ENCODE measurements at places on chromosomes 2 and 18.

DNA sequence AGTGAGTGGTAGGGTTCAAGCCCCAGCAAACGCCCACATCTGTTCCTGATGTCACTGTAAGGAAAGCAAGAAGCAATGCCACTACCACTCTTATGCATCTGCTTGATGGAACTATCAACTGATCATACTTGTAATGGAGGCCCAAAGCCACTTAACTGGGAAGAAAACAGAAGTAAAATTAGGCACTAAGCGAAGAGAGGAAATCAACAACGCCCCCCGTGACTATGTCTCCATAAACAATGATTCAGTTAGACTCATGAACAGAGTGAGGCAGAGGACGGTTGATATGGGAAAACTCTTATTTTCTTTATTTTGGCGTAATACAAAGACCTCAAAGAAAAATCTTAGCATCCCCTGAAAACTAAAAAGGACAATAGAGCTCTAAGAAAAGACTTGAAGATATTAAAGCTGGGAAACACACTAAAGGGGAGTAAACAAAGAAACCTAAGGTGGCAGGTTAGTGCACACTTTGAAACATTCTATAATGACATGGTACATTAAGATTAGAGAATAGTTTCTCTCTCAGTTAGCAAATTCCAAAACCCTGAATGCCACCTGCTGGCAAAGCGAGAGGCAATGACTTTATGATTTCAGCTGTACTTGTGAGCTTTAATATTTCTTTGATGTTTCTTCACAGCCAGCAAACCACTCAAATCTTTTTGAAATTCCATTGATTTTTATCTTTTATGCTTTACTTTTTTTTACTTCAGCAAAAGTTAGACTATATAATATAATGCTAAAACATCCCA lies 86.5 kb downstream of the LRP2 start:
- H3K27me3 ChIP-seq, result no peaks in the 10 kb centered on the region
- no peaks in the 10 kb centered on the region for H3K4me1 ChIP-seq
- H3K36me3 ChIP-seq, result no peaks in the 10 kb centered on the region
- no peak overlapping the region for H3K27ac ChIP-seq

DNA sequence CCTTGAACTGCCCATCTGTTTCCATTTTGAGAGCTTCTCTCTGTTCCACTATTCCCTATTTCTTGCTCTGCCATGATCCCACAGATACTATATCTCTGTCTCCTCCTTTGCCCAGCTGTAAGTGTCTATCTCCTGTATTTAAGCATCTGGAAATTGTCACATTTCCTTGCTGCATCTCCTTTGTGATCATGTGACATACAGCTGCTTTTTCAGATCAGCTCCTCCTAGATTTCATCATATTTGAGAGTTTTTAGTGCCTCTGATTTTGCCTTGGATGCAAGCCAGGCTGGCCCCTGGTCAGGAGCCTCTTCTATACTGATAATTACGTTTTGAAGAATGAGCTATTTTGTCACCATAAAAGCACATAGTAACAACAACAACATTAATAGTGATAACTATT lies 131.7 kb upstream of the TNP1 start:
- H3K4me3 ChIP-seq, result no peak overlapping the region
- H3K27me3 ChIP-seq, result no peaks in the 10 kb centered on the region
- peaks cover 5% of the 10 kb centered on the region for H3K4me1 ChIP-seq
- H3K36me3 ChIP-seq, result no peaks in the 10 kb centered on the region

DNA sequence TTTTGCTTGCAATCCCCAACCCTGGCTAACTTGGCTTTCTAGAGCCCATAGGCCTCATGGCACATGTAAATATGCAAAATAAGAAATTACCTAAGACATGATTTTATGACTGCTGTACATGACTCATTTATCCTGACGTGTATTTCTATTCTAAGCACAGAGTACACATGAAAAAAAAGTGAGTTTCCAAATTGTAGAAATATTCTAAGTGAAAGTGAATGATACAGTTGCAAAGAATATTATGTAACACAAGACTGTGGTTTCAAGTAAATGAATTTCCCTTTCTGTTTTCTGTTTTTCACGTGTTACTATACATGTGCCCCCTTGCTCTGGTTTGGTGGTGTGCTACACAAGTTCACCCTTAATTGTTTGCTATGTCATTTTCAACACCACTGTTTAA lies 162.4 kb downstream of the LRP1B start:
- DNase-seq, result no peak
- H3K4me3 ChIP-seq, result no peak overlapping the region

GRCh38 chr2:165833156-165833555 lies 39.1 kb upstream of the GALNT3 start:
- H3K27ac ChIP-seq, result no peak overlapping the region
- H3K36me3 ChIP-seq, result no peaks in the 10 kb centered on the region
- DNase-seq, result no peak
- H3K4me1 ChIP-seq, result no peaks in the 10 kb centered on the region

GRCh38 chr2:24509425-24509824 lies 18.4 kb downstream of the NCOA1 start:
- H3K4me1 ChIP-seq, result peaks cover 5% of the 10 kb centered on the region
- DNase-seq, result no peak
- H3K36me3 ChIP-seq, result no peaks in the 10 kb centered on the region
- H3K4me3 ChIP-seq, result no peak overlapping the region
- no peak overlapping the region for H3K27ac ChIP-seq
- H3K27me3 ChIP-seq, result no peaks in the 10 kb centered on the region

DNA sequence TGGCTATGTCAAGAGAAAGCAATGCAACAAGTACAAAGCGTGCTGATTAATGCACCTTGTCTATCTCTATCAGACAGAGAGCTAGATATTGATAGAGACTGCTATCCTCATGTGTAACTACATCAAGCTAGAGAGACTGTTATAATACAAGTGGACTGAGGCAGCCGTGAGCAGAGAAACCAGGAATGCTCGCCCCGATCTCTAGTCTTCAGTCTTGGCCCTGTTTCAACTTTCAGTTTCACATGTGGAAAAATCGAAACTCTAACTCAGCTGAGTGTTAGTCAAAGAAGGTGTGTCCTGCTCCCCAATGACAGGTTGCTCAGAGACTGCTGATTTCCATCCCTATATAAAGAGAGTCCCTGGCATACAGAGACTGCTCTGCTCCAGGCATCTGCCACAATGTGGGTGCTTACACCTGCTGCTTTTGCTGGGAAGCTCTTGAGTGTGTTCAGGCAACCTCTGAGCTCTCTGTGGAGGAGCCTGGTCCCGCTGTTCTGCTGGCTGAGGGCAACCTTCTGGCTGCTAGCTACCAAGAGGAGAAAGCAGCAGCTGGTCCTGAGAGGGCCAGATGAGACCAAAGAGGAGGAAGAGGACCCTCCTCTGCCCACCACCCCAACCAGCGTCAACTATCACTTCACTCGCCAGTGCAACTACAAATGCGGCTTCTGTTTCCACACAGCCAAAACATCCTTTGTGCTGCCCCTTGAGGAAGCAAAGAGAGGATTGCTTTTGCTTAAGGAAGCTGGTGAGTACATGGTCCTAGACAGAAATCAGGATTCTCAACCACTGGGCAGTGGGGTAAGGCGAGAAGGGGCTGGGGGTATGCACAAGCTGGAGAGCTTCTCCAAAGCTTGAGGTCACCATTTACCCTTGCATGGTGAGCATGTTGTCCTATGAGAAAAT lies at the start of gene RSAD2:
Gene RSAD2 (plus strand): TSS at position 376 of the 903 bp plus-strand sequence. CDS start 24 bp downstream, at position 400.
- no peak for DNase-seq
- no peaks in the 10 kb centered on the region for H3K4me1 ChIP-seq
- H3K4me3 ChIP-seq, result no peak within 1 kb of the TSS
- H3K27ac ChIP-seq, result no peak within 1 kb of the TSS
- peaks cover 2% of the 10 kb centered on the region for H3K27me3 ChIP-seq

GRCh38 chr2:151777487-151777886 lies 43.2 kb upstream of the NEB start:
- H3K27me3 ChIP-seq, result no peaks in the 10 kb centered on the region
- H3K4me3 ChIP-seq, result no peak overlapping the region
- no peak overlapping the region for H3K27ac ChIP-seq
- no peak for DNase-seq
- H3K4me1 ChIP-seq, result peaks cover 3% of the 10 kb centered on the region

- no peak overlapping the region for H3K27ac ChIP-seq
- no peaks in the 10 kb centered on the region for H3K4me1 ChIP-seq
- no peak overlapping the region for H3K4me3 ChIP-seq
- DNase-seq, result no peak
- H3K27me3 ChIP-seq, result no peaks in the 10 kb centered on the region
Observed at GRCh38 chr2:57576983-57577382, 469.6 kb upstream of the VRK2 start.

GRCh38 chr2:239039479-239039861 lies 191.6 kb downstream of the TWIST2 start:
- H3K4me3 ChIP-seq, result no peak overlapping the region
- DNase-seq, result no peak
- peaks cover 3% of the 10 kb centered on the region for H3K27me3 ChIP-seq
- H3K36me3 ChIP-seq, result no peaks in the 10 kb centered on the region
- no peak overlapping the region for H3K27ac ChIP-seq
- no peaks in the 10 kb centered on the region for H3K4me1 ChIP-seq

- no peak overlapping the region for H3K4me3 ChIP-seq
- DNase-seq, result no peak
- H3K27me3 ChIP-seq, result no peaks in the 10 kb centered on the region
- no peak overlapping the region for H3K27ac ChIP-seq
Observed at GRCh38 chr2:59390581-59390980, 1149.5 kb upstream of the FANCL start.

DNA sequence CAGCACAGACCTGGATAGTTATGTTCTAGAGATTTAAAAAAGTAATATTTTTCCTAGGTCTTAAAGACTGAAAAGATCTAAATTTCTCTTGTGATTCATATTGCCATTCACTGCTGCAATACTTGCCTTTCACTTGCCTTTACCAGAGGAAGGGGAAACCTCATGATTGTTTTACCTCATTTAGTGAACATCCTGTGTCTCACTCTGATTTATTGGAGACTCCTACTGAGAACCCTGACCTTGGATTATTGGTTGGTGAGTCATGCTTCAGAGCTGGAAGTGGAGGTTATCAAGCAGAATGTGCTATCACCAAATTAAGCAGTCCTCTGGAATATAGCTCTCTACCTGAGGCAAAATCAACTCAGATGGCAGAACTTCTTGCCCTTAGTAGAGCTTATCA lies 500.5 kb downstream of the TSN start:
- peaks cover 2% of the 10 kb centered on the region for H3K4me1 ChIP-seq
- H3K36me3 ChIP-seq, result no peaks in the 10 kb centered on the region
- H3K4me3 ChIP-seq, result no peak overlapping the region
- H3K27me3 ChIP-seq, result no peaks in the 10 kb centered on the region

GRCh38 chr2:109435066-109435690 lies 178.6 kb downstream of the SEPTIN10 start:
- no peak overlapping the region for H3K4me3 ChIP-seq
- peaks cover 7% of the 10 kb centered on the region for H3K27me3 ChIP-seq
- DNase-seq, result no peak
- H3K4me1 ChIP-seq, result peaks cover 3% of the 10 kb centered on the region
- no peak overlapping the region for H3K27ac ChIP-seq

DNA sequence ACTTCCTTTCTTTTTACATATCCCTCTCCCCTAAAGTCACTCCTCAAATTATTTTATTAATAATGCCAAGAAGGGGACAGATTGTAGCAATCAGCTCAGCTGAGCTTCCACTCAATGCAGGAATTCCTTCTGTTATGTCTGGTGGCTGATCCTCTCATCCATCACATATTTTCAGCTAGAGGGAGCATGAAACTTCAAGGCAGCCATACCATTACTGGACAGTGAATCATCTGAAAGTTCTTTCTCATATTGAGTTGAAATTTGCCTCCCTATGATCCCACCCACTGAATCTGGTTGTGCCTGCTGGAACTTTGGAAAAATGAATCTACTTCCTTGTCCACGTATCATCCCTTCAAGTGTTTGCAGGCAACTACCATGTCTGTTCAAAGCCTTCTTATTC lies 11.2 kb downstream of the ZNF385B start:
- no peak overlapping the region for H3K27ac ChIP-seq
- H3K27me3 ChIP-seq, result peaks cover 3% of the 10 kb centered on the region
- no peak for DNase-seq
- H3K4me3 ChIP-seq, result no peak overlapping the region
- H3K36me3 ChIP-seq, result no peaks in the 10 kb centered on the region
- H3K4me1 ChIP-seq, result no peaks in the 10 kb centered on the region

GRCh38 chr2:97717613-97717995 lies 4.2 kb downstream of the ZAP70 start:
- H3K27ac ChIP-seq, result peak overlapping the region; percentile 13
- H3K4me3 ChIP-seq, result no peak overlapping the region
- peaks cover 7% of the 10 kb centered on the region for H3K27me3 ChIP-seq
- peaks cover 50% of the 10 kb centered on the region for H3K4me1 ChIP-seq
- no peak for DNase-seq

DNA sequence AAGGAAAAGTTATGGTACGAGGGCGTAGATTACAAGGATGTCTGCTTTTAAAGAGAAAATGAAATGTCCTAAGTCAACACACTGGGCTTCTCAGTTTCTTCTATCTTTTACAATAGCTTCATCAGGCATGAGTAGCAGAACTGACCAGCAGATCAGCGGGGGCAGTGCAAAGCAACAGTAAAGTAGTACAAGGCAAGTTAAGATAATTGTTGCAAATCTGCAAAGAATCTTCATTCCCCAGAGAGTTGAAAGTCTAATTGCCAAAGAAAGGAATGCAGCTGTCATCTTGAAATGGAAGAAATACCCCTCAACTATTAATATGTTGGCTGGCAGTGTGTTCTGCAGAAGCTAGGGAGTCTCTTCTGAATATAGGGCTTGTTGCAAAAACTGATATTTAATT lies 60.2 kb upstream of the SLC39A10 start:
- peaks cover 1% of the 10 kb centered on the region for H3K27me3 ChIP-seq
- H3K36me3 ChIP-seq, result no peaks in the 10 kb centered on the region
- no peak overlapping the region for H3K4me3 ChIP-seq
